ENCODE measurements at places on chromosomes 5 and 9.

GRCh38 chr9:89523948-89524347 lies 26.0 kb upstream of the SEMA4D start:
- DNase-seq, result no peak
- no peaks in the 10 kb centered on the region for H3K4me1 ChIP-seq
- H3K27me3 ChIP-seq, result no peaks in the 10 kb centered on the region

GRCh38 chr5:139426203-139426885 lies 13.0 kb downstream of the DNAJC18 start:
- no peaks in the 10 kb centered on the region for H3K27me3 ChIP-seq
- no peaks in the 10 kb centered on the region for H3K4me1 ChIP-seq
- H3K4me3 ChIP-seq, result no peak overlapping the region
- H3K27ac ChIP-seq, result no peak overlapping the region
- no peaks in the 10 kb centered on the region for H3K36me3 ChIP-seq

DNA sequence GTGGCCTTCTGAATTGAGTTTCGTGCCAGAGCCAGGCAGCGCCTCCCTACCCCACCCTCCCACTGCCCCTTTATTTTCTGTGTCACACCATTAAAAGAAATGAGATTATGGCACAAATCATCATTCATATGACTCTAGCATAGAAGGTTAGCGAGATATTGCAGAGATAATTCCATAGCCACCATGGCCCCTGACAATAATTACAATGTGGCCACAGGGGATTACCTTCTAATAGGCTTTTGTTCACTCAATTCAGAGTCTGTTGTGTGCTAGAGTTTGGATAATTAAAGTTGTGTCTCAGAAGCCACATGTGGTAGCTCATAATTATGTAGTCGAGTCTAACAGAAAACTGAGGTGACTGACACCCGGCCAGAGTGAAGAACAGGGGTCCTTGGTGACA lies 428.1 kb downstream of the ARHGEF28 start:
- no peak for DNase-seq
- no peaks in the 10 kb centered on the region for H3K36me3 ChIP-seq
- no peak overlapping the region for H3K27ac ChIP-seq
- no peaks in the 10 kb centered on the region for H3K27me3 ChIP-seq
- H3K4me1 ChIP-seq, result no peaks in the 10 kb centered on the region
- no peak overlapping the region for H3K4me3 ChIP-seq

DNA sequence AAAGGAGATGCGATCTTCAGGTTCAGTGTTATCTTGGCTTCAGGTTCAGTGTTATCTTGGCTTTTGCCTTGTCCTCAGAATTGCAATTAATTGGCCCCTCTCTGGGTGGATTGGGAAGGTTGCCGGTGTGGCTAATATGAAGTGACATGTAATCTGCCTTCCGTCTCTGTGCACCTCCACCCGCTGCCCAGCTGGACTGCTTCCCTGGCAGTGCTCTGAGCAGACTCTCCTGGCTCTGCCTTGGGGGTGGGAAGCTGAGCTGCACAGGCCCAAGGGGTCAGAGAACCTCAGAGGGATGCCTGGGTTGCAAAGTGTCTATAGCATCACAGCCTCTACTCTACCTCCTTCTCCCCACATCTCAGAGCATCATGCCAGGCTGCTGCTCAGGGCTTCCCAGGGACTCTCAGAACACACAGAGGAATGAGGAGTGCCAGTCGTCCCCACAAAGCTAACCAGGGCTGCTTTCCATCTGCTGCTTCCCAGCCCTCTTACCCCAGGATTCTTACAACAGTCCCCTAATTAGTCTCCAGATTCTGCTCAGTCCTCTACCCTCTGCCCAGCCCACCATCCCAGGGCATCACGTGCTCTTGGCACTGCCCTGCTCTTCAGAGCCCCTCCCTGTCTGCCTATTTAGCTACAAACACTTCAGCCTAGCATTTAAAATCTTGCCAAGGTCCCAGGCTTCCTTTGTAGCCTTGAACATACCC lies 54.4 kb upstream of the AFAP1L1 start:
- no peak for DNase-seq
- H3K27me3 ChIP-seq, result no peaks in the 10 kb centered on the region
- no peaks in the 10 kb centered on the region for H3K36me3 ChIP-seq
- H3K4me1 ChIP-seq, result no peaks in the 10 kb centered on the region
- no peak overlapping the region for H3K27ac ChIP-seq
- no peak overlapping the region for H3K4me3 ChIP-seq

GRCh38 chr9:14315875-14316601 lies 2.1 kb upstream of the NFIB start:
- peak overlapping the region; percentile 87 for H3K4me3 ChIP-seq
- no peaks in the 10 kb centered on the region for H3K27me3 ChIP-seq
- DNase-seq, result peak; percentile 56

GRCh38 chr9:98330831-98331230 lies 75.4 kb upstream of the TBC1D2 start:
- no peak overlapping the region for H3K27ac ChIP-seq
- H3K36me3 ChIP-seq, result no peaks in the 10 kb centered on the region
- DNase-seq, result no peak
- H3K4me1 ChIP-seq, result no peaks in the 10 kb centered on the region
- no peak overlapping the region for H3K4me3 ChIP-seq
- H3K27me3 ChIP-seq, result no peaks in the 10 kb centered on the region

Measured in uterus (tissue), 4 donors.